ENCODE measurements at places on chromosomes 4 and X.

DNA sequence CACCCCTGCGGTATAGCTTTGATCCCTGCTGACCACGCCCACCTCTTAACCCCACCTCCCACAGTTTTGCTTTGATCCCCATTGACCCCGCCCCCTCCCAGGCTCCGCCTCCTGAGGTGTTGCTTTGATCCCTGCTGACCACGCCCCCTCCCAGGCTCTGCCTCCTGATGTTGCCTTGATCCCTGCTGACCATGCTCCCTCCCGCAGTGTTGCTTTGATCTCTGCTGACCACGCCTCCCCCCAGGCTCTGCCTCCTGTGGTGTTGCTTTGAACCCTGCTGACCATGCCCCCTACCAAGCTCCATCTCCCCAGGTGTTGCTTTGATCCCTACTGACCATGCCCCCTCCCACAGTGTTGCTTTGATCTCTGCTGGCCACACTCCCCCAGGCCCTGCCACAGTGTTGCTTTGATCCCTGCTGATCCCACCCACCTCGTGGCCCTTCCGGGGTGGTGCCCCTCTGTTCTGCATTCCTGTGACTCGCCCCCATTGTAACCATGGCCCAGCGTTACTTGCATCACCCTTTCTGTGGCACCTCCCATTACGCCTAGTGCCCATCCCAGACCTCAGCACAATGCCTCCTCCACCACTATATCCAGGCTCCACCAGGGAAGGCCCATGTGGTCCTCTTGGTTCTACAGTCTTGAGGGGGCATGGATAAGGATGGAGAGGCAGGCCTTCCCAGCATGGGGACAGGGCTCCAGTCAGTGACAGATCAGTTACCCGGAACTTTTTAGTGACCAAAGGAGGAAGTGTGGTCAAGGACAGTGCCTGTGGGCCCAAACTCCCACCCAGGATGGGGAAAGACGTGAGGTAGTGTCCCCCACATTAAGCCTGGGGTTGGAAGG lies 70.8 kb downstream of the ADRA2C start:
- peak; percentile 10 for DNase-seq

- no peak for DNase-seq
These were observed 397.5 kb upstream of the PPP1R2C start for GRCh38 chrX:43175434-43175833.

DNA sequence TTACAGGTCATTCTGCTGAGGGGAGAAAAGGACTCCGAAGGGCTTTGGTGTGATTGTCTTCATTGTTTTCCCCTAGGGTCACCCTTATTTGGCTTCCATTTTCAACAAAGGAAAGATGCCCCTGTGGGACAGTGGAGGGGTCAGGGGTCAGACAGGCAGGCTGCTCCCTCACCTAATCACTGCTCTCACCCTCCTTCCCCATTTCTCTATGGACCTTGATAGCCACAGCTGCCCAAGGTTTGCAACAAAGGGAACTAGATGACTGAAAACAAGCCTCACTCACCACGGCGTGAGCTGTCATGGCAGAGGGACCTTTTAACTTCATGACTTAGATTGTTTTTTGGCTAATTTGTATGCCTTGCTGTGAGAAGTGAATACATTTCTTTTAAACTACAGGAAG lies 40.7 kb downstream of the C4orf51 start:
- DNase-seq = no peak

DNA sequence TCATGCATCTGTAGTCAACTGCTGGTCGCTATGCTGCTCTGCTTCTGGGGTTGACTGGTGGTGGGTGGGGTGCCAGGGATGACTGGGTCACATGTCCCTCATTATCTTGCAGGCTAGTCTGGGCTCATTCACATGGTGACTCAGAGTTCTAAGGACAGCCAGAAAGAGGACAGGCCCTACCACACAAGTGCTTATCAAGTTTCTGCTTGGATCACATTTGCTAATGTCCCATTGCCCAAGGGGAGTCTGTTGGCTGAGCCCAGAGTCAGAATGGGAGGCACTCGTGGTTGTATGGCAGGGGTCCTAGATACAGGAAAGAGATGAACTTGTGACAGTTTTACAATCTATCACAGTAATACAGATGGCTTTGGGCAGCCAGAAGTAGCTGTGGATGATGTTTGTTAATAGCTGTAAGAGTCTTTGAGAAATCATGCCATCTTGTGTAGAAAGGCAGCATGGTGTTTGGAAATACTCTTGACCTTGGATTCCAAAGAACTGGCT lies 221.3 kb downstream of the GPAT3 start:
- no peak for DNase-seq

GRCh38 chrX:132489578-132490419 lies 961 bp upstream of the MBNL3 start:
- peak; percentile 37 for DNase-seq

GRCh38 chr4:28686618-28687017 lies 1826.0 kb downstream of the STIM2 start:
- peak; percentile 23 for DNase-seq

DNA sequence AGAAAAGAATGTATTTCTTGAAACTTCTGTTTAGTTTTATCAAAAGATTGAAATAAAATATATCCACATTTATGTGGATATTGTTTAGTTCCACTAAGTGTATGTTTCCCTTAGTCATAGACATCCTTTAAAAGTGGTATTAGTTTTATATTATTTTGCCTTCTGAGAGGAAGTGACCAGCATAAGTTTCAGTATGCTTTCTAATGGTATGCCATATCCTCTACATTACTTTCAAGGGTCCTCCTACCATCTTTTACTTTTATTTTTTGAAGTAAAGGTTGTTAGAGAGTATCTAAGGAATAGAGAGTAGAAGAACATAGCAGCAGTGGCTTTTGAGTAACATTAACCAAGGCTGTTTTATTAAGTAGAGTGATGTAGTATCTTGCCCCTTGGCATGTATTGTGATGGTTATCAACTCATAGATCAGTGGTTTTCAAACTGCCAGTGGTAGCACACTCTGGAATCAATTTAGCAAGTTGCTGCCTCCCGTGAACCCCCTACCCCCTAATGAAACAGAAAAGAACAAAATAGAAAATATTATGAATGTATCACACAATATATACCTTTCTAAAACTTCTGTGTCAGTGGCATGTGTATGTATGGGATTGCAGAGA lies 44.8 kb downstream of the RBPJ start:
- no peak for DNase-seq

DNA sequence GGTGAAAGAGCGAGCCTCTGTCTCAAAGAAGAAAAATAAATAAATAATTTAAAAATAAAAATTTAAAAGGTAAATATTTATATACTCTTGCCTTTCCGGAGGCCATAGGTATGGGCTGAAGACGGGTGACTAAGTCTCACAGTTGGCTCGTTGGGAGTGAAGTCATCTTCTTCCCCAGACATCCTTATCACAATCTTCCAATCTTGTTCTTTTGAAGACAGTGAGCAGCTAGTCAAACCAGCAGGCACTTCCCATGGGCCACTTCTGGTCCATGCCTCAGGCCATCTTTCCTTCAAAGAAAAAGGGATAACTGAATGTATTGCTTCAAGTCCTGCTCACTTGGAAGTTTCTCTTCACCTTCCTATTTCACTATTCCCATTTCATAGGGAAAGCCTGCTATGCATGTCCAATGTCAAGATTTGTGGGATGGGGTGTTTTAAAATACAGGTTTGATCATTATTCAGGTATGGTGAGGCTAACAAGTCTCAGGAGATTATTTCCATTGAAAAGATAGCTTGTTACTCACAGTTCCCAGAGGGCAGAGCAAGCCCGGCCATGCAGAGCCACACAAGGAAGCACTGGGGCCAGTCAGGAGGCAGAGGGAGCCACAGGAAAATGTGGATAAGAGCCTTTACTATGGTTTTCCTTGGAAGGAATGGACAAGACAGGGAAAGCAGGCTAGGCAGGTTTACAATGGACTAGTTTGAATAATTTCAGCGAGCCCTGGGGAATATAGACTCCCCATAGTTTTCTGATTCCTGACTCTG lies 33.3 kb upstream of the VCX2 start:
- no peak for DNase-seq

DNA sequence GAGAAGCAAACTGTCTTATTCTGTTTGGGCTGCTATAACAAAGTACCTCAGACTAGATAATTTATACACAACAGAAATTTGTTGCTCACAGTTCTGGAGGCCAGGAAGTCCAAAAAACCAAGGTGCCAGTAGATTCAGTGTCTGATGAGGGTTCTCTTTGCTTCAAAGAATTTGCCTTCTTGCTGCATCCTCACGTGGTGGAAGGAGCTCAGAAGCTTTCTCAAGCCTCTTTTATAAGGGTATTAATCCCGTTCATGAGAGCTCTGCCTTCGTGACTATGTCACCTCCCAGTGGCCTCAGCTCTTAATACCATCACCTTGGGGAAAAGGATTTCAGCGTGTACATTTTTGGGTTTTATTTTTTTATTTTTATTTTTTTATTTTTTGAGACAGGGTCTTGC lies 20.1 kb downstream of the CA5B start:
- DNase-seq = no peak

DNA sequence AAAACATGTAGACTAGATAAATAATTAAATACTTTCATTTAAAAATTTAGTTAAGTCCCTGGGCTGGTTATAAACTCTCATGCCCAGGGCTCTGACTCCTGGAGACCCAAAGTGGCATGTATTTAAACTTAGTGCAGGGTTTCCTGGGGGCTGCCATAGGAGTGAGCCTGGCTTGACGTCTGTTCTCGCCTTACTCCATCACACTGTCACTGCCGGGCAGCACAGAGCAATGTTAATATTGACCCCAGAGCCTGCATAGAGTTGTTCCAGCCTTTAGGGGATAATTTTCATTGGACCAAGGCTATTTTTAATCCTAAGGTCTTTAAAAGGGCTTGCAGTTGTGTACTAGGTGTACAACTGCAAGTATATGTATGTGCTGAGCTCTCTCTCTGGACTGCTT lies 31.2 kb downstream of the KIAA0232 start:
- no peak for DNase-seq

DNA sequence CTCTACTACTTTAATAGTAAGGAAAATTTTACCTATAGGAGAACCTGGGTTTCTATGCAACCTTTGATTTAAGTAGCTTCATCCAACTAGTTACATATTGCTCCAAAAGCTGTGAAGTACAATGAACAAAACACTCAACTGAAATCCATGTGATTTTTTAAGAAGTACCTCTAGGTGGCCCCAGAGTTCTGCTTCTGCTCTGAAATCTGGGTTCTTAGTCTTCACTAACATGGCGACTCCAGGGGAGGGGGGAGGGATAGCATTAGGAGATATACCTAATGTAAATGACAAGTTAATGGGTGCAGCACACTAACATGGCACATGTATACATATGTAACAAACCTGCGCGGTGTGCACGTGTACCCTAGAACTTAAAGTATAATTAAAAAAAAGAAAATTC lies 73.4 kb upstream of the MAGEB2 start:
- peak; percentile 35 for DNase-seq

DNA sequence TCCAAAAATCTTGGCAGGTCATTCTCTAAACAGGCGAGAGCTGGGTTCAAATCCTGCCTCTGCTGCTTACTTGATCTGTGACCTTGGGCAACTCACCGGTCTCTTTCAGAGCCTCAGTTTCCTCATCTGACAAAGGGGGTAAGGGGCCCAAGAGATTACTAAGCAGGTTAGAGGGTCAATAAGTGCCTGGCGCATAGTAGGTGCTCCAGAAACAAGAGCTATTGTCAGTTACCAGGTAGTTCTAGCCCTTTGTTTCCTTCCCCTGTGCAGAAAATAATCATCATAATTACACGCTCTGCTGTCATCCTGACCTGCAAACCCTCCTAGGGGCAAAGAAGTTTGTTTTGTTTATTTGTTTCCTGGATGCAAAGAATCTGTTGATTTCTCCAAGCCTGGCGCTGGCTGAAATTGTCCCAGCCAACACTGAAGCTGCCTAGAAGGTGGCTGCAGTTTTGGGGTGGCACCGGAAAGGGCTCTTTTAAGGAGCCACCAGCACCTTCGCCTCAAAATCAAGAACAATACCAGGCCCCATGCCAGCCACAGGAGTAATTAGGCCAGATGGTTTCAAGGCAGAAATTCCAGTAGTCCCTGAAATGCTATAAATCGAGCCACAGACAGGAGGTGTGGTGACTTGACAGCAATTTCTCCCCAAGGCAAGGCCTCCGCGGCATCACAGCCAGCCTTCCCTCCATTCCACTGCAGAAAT lies 10.2 kb upstream of the KIAA0232 start:
- DNase-seq = no peak

GRCh38 chrX:105307762-105308161 lies 87.3 kb upstream of the TEX13A start:
- no peak for DNase-seq

DNA sequence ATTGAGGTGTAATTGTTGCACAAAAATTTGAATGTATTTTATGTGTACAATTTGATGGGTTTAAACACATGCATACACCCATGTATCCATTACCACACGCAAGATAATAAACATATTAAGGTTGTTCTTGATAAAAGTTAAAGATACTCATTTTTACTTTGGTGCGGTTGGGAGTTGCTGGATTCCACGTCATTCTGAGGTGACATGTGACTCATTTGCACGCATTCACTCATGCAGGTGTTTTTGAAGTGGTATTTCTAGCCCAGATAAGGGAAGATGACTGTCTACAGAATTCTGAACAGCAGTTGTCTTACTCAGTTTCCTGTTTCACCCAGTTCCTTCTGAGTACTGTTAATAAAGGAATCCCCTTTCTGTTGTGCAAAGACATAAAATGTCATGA lies 142.0 kb downstream of the RTL3 start:
- DNase-seq = peak; percentile 94

GRCh38 chrX:154368630-154369448 lies 5.6 kb downstream of the FLNA start:
- peak; percentile 58 for DNase-seq

DNA sequence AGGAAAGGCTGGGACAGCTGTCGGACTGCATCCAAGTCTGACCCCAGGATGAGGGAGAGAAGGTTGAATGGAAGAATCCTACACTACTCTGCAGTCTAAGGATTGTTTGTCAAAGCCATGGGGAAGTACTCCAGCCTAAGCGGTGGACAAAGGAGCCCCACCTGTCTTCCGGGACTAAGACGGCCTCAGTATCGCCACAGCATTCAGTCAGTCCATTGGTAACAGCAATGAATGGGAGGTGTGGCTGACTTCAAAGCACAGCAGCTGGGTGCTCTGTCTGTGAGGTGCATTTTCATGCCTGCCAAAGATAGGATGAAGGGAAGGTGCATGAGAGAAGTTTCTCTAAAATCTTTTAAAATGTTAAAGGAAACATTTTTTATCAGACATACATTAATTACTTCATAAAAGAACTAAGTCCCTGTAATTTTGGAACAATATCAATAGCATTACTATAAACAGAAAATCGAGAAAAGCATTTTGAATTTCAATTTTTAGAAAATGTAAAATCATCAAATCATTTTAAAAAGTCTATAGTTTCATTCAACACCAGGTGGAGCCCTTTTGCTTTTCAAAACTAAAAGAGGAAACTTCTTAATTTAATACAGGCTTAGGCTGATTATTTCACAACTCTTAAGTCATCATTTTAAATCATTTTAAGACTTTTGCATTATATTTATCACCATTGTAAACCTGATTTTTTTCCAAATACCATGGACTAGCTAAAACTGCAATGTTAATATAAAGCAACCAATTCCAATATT lies 27.6 kb upstream of the INTU start:
- DNase-seq = peak; percentile 17
